ENCODE measurements at places on chromosomes 13 and 19.

DNA sequence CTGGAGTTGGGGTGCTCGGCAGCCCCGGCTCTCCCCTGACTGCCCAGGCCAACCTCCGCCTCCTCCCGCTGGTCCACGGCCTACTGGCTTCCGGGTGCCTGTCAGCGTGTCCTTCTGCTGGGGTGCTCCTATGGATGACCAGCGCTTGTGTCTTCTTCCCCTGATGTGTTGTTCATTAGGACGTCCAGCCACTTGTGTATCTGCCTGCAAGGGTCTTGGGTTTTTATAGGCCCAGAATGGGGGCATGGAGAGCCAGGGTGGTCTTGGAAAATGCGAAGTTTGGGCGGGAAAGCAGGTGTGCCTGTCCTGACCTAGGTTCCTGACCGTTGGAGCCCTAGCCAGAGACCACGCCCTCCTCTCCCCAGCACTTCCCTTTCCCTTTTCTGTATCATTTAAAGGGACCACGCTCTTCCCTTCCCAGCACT, 139.8 kb downstream of the SLITRK5 start:
- no peak for DNase-seq

DNA sequence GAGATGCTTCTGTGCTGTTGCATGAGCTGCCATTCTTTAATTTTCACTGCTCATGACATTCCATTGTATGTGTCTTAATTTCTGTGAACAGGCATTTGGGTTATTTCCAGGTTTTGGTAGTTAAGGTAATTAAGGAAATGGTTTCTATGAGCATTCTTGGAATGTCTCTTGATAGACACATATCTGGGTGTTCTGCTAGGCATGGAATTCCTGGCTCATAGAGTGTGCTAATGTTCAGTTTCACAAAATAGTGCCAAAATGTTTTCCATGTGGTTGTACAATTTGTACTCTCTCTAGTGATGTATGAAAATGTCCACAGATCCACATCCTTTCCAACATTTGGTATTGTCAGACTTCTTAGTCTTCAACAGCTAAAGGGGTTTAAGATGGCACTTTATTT, 680.9 kb upstream of the SGCG start:
- DNase-seq = no peak

- no peak for DNase-seq
Observed at GRCh38 chr19:40800339-40800996, 1.5 kb downstream of the EGLN2 start.

DNA sequence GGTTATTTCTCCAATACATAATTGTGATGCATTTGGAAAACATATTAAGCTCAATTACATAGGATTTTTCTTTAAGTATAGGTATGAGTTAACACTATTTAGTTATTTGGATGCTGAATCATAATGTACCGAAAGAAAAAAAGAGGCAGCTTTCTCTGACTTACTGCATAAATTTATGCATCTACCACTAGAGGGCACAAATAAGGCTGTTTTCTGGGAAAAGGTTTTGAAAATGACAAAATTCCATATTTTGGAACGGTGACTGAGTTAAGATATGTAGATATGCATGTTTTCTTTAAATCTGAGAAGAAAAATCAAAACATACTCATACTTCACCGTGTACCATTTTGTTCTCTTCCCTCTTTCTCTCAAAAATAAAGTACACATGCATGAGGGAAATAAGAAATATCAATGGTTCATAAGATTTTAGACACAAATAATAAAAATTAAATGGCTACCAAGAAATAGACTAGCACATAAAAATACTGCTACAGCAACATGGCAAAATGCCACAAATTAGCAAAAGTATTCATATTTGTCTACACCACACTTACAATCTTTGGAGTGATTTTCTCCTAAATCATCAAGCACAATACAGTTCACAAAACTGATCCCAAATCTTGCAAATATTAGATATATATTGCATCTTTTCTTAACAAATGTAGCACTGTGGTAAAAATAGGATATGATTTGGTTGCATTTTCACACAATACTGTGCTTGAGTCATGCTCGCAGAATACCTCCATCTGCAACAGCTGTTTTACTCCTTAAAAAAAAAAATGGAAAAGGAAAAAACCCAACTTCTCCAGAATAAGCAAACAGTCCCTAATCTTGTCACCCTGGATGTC, 260.0 kb downstream of the FGF14 start:
- no peak for DNase-seq

GRCh38 chr13:51874651-51875050, 12.9 kb downstream of the CCDC70 start:
- no peak for DNase-seq
